ENCODE measurements at places on chromosomes 6 and 20.

- no peak for DNase-seq
Measured at GRCh38 chr6:26103141-26103769, 16.0 kb downstream of the HFE start.

DNA sequence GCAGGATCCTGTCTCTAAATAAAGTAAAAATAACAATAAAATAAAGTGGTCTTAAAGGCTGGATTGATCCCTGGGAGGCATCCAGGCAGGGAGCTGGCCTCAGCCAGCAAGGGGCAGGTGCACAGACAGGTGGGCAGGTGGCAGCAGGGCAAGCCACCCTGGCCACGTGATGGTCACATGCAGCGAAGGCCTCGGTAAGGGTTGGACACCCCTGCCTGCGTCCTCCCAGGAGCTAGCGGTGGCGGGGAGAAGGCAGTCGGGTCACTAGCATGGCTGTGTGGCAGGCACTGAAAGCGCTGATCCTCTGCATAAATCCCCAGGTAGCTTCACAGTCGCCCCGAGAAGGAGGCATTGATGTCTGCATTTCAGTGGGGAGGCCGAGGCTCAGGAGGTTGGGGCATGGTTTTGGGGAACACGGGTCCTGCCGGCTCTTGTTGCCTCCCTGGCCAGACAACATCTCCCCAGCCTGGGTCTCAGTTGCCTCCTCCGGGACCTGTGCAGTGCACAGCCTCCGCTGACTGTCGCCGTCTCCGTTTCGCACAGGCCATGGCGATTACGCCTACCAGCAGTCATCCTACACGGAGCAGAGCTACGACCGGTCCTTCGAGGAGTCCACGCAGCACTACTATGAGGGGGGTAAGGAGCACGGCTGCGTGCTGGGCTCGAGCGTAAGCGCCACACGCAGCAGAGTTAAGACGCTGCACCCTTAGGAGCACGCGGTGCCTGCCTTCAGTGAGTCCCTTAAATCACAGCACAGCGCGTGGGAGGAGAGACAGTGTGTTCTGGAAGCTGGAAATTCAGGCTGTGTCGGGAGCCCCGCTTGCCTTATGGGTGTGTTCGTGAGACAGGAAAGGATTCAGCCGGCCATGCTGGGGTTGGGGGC, 17.7 kb upstream of the MTG2 start:
- DNase-seq, result no peak

GRCh38 chr6:66128243-66128642, 421.2 kb upstream of the EYS start:
- no peak for DNase-seq

DNA sequence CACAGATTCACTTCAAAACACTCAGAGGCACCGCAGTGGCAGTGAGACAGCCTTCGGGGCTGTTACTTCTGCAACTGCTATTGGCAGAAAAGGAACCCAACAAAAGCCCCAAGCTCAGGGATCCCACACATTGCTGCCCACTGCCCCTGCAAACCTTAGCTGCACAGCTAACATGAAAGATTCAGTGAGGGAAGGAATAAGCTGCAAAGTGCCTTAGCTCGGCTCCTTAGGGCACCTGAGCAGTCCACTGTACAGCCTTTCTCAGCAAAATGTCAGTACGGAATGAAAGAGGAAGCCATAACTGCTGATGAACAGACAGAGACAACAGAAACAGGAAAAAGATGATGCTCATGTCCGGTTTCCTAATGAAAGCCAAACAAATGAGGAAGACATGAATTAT, 179.7 kb upstream of the SHLD1 start:
- no peak for DNase-seq

- no peak for DNase-seq
Measured at GRCh38 chr6:8758412-8758811, 323.1 kb upstream of the SLC35B3 start.

DNA sequence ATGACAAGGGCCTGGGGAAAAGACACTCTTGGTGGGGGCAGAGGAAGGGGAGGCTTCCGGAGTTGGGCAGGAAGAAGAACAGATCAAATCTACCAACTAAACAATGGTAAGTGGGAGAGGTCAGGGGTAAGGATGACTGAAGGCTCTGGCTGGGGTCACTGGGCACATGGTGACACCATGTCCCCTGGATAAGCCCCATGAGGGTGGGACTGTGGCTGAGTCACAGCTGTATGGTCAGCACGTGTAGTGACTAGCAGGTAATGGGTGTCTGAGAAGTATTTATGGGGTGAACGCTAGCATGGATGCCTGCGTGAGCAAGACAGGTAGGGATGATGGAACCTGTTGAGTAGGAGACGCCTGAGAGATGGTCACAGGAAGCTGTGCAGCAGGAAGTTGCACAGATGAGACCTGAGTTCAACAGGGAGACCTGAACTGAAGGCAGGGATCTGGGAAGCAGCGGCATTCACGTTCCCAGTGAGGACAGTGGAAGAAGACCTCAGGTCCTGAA, 64.5 kb upstream of the SNX9 start:
- DNase-seq, result no peak

GRCh38 chr20:49852522-49853080, 40.0 kb downstream of the SLC9A8 start:
- DNase-seq, result no peak

DNA sequence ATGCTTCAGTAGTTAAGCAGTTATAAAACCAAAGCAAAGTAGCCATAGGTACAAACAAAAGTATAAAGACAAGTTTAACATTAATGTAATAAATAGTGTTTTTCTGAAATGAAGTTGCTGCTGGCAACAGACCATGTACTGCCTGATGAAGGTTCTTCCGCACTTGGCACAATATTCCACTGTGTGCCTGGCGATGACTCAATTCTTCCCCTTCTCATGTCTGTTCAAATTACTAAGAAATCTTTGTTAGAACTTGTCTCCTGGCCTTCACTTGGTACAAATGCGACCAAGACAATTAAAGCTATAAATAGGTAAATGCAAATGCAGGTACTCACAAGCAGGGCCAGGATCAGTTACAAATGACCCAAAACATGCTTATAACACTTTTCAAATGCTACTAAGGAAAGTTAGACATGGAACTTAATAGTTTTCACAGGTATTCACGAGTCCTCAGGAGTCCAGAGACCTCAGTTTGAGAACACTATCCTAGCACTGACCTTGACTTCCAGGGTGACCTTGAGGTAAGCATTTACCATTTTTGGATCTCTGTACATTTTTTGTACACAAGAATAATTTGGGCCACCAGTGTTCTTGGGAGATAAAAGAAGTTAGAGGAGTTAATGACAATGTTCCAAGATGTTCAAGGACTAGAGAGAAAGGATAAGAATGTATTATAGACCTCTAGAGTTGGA, 8.1 kb upstream of the DDR1 start:
- no peak for DNase-seq

GRCh38 chr6:139457476-139457875, 83.0 kb upstream of the CITED2 start:
- DNase-seq, result no peak

DNA sequence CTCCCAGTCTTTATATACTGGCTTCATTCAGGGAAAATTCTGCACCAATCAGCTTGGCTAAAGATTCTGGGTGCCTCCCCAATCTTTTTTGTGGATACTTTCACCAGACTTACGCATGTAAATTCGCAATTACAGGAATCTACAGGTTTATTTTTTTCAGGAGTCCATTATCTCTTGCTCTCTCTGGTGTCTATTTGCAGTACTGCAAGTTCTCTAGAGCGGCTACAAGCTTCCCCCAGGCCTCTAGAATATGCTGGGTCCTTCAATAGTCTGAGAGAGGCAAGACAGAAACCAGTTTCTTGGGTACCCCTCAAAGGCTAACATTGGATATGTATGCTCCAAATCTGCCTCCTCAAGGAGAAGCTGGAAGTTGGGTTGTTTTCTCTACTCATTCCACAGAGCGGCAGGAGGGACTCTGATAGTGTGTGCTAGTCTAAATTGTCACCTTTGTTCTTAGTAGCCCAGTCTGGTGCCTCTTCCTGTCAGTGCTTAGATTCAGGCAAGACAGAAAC, 58.5 kb downstream of the SUN5 start:
- no peak for DNase-seq

DNA sequence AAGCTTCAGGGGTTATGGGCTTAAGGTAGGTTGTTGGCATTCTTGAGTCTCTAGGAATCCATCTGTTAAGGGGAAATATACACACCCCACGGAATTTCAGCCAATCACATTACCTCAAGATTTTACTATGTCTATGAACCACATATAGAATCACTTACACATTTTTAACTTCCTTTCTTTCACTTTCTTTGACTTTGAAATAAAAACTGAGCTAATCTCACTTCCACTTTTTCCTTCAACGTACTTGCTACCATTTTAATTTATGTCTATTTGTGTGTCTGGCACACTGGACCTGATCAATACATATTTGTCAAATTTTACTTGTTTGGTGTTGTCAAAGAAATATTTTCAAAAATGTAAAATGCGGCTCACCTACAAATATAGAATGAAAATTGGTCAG, 545.4 kb upstream of the JAG1 start:
- DNase-seq, result no peak

GRCh38 chr6:17311595-17312311, 30.6 kb downstream of the RBM24 start:
- no peak for DNase-seq

DNA sequence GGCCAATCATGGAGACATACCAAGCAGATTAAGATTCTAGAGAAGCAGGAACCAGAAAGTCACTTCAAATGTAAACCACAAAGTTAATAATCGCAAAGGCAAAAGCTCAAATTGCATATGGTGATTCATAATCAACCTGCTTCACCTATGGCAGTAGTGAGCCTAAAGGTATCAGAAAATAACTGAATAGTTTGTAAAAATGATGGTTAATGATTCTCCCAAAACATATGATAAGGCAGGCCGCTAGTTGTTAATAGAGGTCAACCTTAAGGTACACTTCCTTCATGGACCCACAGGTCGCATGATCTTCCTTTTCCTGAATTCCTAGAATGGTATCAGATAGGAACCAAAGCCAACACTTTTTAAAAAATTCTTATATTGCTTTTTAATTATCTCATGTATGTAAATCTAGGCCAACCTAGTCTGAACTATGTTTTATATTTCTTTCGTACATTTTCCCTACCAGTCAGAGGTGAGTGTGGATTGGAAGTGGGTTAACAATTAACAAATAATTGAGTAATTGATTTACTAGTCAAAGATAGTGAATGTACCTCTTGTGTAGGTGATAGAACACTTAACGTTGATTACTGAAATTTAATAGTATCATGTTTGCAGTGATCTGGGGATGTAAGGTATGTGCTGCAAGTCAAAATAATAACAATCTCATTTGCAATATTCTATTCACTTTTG, 16.4 kb downstream of the TAAR2 start:
- DNase-seq, result no peak

GRCh38 chr6:83333500-83333899, 97.4 kb downstream of the ME1 start:
- DNase-seq, result no peak

DNA sequence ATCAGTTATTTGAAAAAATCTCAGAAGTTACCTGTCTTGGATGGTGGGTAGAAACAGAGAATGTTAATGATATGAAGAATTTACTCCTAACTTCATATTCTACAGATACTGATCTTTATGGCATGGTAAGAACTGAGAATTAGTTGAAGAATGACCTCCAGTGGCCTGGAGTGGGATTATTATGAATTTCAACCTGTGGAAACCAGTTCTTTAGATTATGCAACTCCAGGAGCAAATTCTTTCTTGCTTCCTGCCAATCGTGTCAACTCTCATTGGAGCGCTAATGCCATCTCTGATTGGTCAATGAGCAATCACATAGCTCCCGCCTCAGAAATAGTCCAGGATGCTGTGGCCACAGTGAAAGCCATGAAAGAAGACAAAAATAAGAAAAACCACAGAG, 40.6 kb downstream of the LYRM2 start:
- DNase-seq, result no peak

- no peak for DNase-seq
Measured at GRCh38 chr6:45709781-45710220, 305.9 kb downstream of the CLIC5 start.

All from T follicular helper cell (primary cell).